Kidney (tissue), 22 donors: ENCODE measurements at places on chromosomes 6 and 20. TPM values are rescaled to one million over a fixed set of nuclear protein-coding genes. Genes with fewer than 3 reads are reported as not detected.

DNA sequence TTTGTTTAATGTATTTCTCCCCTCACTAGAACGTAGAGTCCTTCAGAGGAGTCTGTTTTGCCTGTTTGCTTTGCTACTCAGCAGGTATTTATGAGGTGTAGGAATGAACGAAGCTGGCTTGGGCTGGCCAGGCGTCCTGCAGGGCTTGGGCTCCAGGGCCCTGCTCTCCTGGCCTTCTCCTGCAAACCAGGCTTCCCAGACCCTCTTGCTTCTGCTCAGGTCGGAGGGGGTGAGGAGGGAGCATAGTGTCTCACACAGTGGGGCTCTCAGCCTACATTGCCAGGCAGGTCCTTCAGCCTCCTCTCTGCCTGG is 24.6 kb upstream of the MLN start:
- DNase-seq = no peak

DNA sequence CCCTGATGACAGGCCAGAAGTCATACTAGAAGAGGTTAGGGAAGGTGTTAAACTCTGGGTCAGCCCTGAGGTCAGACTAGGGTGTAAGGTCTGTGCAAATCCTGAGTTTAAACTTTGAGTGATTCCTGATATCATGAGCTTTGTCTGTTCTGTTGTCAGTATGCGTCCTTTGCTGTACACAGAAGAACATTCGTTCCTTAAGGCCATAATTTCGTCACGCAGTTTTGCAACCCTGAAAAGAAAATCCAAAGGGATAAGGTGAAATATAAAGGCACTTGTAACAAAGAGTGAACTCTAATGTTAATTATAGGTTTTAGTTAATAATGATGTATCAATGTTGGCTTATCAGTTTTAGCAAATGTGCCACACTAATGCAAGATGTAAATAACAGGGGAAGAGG is 2.3 kb downstream of the DST start:
- DNase-seq = no peak

- DNase-seq = no peak
Observed at GRCh38 chr6:88458662-88459061, 292.5 kb upstream of the CNR1 start.

DNA sequence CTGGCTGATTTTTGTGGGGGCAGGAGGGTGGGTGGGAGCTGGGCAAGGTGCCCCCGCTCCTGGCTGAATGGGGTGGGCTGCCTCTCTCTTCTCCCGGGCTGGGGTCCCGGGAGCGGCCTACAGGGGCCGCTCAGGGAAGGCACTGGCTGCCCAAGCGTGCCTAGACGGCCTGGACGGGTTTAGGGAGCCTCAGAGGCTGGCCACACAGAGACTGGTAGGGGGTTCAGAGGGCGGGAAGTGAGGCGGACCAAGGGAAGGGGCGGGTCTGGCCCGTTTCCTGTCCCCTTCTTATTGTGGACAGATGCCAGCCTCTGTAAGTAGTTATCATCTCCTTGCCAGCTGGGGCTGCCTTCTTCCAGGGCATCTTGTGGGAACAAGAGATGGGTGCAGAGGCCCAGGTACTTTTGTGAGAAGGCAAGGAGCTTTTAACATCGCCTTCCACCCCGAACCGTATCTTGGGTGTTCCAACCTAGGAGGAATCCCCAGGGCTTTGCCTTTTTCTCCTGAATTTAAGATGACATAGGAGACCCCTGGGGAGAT is 437 bp downstream of the CD40 start:
- DNase-seq = no peak

- DNase-seq = peak; percentile 71
Observed at GRCh38 chr20:3296261-3297078, 57.5 kb upstream of the SLC4A11 start.

DNA sequence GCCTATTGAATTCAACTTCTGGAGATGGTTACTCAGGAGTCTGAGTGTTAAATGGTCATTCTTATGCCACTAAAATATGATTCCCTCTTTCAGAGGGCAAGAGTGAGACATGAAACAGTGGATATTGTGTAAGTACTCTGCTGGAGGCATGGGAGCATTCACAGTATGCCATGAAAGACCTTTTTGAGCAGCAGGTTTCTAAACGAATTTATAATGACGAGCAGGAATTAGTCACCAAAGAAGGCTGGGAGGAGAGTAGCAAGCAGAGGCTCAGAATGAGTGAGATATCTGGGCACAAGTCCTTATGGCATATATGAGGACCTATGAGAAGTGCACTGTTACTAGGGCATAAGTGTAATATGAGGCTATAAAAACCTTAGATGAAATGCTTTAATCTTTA is 10.9 kb upstream of the MYB start:
- DNase-seq = no peak

DNA sequence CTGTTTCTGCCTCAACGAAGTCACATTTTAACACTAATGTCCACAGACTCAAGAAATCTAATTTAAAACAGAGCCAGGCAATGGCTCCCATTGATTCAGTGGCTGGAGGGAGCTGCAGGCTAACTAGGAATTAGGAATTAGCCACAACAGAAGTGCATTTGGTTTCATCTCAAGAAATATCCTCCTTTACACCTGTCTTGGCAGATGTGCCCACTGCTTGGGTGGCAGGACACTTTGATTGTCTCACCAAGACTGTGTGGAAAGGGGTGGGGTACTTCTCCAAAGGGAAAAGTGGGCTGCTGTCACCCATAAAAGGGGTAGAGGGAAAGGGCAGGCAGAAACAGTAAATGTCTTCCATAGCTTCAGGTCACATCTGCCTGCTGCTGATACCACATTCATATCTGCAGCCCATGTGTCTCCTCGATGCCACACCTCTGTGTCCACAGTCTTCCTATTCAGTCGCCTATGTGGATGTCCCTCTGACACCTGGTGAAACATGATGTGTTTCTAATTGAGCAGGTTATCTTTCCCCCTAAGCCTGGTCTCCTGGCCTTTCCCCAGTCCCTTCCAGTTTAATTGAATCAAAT is 10.9 kb upstream of the OSER1 start:
- DNase-seq = no peak

GRCh38 chr6:17389274-17389847 is 4.0 kb upstream of the CAP2 start:
- DNase-seq = no peak

- no peak for DNase-seq
Observed at GRCh38 chr20:36644032-36644705, 1.8 kb downstream of the SLA2 start.

The CDK5RAP1 gene
- 25.2 TPM for total RNA-seq

The MAPK13 gene
- 43.3 TPM for total RNA-seq

The KIF25 gene
- not detected for total RNA-seq

The MACROD2 gene
- total RNA-seq = 10.0 TPM

The ATP9A gene
- total RNA-seq = 40.2 TPM

The LIME1 gene
- total RNA-seq = 12.1 TPM

The OPN5 gene
- 0.16 TPM for total RNA-seq

The SAMD3 gene
- 3.5 TPM for total RNA-seq
